ENCODE measurements at places on chromosomes 2 and 18. TPM values are rescaled to one million over a fixed set of nuclear protein-coding genes. Genes with fewer than 3 reads are reported as not detected.

Gene SERPINB4
- not detected for total RNA-seq

Gene ACVR1C
- total RNA-seq, result 3.6 TPM

Gene DHX57
- total RNA-seq, result 17.5 TPM

Gene RAPH1
- 33.6 TPM for total RNA-seq

Gene CCDC85A
- total RNA-seq, result 0.12 TPM

Measured in NCI-H460 (cell line).